CD14-positive monocyte (primary cell): ENCODE measurements at places on chromosomes 1 and 21.

DNA sequence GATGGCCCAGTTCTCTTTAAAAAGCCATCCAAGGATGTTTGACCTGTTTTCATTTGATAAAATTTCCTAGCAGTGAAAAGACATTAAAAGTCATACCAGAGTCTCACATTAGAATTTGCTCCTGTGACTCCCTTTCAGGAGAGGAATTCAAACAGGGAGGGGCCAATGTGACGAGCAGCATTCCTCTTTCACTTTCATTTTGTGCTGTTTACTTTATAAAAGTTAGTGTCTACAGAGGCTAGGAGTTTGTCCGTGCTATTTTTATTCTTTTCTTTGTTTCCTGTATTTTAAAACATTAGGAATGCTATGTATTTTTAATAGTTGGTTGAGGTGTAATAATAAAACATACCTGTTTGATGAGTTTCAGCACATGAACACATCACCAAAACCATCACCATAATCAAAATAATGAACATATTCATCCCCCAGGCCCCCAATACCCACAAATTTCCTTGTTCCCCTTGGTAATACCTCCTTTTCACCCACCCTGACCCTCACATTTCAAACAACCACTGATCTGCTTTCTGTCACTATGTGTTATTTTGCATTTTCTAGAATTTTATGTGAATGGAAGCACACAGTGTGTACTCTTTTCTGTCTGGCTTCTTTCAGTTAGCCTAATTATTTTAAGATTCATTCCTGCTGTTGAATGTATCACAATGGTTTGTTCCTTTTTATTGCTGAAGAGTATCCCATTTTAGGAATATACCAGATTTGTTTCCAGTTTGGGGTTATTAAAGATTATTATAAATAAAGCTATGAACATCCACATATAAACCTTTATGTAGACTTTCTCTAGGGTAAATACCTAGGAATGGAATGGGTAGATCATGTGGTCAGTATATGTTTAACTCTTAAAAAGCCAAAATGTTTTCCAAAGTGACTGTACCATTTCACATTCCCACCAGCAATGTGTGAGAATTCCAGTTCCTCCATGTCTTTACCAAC lies 129.5 kb downstream of the TENT5C start:
- DNase-seq, result peak; percentile 16

DNA sequence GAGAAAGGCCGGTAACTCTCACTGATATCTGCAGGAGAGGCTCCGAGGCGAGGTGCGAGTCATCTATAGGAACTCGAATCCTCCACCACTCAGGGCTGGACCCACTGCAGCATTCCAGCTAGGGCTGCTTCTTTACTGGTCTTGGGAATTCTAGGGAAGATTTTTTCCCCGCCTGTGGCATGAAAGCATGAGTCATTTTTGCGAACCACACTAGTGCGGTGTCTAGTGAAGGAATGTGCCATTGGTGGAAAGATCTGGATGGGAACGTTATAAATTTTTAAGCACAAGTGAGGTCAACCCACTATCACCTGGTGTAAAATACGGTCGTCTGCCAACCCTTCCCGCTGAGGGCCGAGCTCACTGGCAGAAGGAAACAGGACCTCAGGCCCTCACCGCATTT lies 49.7 kb downstream of the SYF2 start:
- no peak for DNase-seq

DNA sequence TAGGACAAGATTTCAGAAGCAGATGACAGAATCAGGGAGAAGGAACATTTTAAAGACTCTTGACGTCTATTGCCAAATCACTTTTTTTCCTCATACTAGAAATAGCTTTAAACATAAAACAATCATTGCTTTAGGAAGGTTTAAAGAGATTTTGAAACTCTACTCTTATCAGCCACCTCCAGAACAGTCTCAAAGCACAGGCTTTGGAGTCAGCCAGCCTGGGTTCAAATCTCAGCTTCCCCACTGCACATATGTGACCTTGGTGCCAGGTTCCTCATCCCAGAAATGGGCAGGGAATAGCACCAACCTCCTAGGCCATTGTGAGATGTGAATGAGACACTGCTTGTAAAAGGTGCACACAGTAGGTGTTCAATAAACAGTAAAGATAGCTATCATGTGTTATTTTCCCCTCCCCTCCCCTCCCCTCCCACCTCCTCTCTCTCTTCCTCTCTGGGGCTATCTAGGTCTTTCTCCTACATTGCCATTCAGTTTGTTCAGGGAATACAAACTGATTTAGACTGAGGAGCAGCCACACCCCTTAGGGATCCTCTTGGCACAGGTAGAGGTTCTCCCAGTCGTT lies 20.6 kb downstream of the SPOCD1 start:
- DNase-seq, result no peak

DNA sequence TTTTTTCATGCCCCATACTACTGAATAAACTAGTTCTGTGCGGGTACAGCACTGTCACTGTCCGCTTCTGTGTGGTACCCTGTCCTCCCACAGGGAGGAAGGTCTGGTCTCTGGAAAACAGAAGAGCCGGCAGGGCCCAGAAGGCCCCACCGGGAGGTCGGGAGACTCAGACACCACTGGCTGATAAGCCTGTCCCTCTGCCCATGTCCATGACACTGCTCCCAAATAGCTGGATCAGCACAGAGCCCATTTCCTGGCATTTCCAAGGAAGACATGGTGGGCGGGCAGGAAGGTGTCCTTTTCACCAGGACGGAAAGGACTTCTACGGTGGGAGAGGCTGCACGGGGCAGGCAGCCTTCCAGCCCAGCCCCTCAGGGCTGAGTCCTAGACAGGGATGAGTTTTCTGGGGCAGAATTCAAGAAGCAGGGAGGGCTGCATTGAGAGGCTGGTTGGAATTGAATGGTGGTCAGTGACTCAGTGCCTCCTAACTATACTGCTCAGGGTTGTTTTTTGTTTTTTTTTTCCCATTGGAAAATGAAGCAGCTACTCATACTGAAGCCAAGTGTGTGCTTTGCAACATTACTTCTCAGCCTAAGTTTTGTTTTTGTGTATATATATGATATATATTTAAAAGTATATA lies 7.1 kb downstream of the PSRC1 start:
- no peak for DNase-seq

GRCh38 chr1:30829889-30830288 lies 72.3 kb upstream of the LAPTM5 start:
- DNase-seq, result no peak

DNA sequence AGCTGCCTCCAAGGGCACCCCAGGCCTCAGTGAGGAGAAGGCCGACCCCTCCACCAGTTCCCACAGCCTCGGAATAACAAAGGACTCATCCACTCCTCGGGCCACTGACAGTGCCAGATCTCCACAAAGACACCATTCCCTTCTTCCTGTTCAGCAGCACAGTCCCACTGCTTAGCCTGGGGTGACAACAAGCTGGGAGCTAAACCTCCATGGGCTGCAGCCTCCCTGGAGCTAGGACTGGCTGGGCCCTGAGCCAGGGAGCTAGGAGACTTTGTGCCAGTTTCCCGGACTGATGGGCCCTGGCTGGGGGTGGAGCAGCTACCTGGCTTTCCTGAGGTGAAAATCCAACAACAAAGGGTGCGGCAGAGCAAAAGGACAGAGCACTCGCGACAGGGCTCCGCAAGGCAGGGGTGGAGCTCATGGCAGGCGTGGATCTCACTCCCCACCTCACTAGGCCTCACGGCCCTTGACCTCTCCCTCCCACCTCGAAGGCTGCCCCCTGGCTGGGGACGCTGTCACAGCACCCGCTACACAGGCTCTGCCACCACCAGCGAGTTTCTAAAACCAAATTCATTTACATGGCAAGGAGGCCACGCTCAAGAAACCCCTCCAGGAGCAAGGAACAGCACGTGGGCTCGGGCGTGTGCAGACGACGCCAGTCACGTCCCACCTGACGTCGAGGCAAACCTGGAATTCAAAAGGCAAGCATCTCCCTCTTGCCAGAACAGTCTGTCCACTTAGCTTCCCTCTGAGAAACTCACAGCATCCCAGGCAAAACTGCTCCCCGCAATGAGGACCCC lies 13.8 kb downstream of the SLC35E2B start:
- no peak for DNase-seq

DNA sequence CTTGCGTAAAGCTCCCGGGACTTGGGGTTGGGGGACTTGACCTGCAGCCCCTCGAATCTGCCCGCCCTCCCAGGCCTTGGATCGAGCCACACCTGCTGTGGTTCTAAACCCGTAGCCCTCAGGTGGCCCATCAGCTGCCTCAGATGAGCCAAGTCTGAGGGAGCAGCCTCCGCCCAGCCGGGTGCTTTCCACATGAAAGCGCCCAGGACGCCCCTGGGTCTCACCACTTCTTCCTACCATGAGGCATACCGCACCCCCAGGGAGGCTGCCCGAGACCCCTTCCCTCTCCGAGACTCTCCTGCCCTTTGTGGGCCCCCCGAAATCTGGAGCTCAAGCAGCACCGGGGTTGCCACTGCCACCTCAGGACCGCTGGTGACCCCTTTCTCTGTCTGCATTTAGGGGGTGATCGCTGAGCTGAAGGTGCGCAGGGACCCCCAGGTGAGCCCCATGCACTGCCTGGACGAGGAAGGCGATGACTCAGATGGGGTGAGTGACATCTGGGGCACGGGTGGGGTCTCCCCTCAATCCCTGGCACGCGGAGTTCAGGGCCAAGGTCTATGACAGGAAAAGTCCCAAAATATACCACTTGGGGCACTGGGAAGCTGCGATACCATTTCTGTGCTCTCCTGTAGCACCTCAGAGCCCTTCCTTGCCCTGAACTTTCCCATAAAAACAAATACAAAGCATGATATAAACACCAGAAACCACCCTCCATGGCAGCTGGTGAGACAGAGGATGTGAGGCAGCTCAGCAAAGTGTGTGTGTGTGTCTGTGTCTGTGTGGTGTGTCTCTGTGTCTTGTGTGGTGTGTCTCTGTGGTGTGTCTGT lies 68.5 kb downstream of the SLC19A1 start:
- no peak for DNase-seq

GRCh38 chr1:92515796-92516201 lies 29.1 kb upstream of the GFI1 start:
- DNase-seq, result no peak

- DNase-seq, result no peak
Measured at GRCh38 chr1:33661811-33662454, 189.5 kb downstream of the ZSCAN20 start.

- DNase-seq, result no peak
Measured at GRCh38 chr1:204976646-204977045, 66.4 kb upstream of the CNTN2 start.

DNA sequence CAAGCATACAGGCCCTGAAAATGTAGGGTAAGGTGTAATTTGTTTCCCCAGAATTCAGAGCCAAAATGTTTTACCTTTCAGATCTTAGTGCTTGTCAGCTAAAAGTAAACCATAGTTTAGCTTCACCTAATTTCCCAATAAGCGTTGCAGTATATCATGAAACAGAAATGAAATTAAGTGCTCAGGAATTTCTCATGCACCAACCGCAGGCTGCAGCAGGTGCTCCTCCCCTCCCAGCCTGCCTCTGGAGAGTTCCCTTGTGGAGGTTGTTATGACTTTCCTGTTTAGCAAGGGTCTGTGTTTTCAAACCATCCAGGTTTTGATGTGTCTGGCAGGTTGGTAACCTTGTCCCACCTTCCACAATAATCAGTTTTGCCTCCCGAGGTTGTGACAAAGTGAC lies 118.5 kb downstream of the HLX start:
- no peak for DNase-seq
